Stimulated activated CD8-positive, alpha-beta memory T cell treated with anti-CD3 and anti-CD28 coated beads, Interleukin-15, amount 100 ng/mL, for 1 hour (primary cell): ENCODE measurements at places on chromosomes 5 and 9.

DNA sequence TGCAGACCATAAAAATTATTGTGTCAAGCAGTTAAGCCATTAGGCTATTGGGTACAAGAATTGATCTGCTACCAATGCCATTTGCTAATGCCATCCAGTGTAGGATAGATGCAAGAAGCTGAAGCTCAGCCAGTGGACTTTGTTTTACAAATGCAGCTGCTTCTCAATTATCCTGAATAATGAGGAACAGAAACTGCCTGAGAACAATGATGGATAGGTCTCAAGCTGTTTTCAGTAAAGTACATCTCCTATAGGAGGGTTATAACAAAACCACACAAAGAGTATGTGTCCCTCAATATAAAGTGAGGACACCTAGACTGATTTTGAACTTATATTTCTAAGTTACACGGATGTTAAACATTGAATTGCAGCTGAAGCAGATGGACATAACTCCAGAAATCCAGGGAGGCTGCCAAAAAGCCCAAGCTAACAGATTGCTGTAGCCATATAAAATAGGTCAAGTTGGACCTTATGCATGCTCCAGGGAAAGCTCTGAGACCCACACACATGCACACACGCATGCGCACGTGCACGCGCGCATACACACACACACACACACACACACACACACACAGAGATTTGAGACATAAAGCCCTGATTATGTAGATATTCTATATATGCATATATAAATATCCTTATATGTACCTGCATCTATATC lies 482.7 kb upstream of the CD180 start:
- DNase-seq: no peak

DNA sequence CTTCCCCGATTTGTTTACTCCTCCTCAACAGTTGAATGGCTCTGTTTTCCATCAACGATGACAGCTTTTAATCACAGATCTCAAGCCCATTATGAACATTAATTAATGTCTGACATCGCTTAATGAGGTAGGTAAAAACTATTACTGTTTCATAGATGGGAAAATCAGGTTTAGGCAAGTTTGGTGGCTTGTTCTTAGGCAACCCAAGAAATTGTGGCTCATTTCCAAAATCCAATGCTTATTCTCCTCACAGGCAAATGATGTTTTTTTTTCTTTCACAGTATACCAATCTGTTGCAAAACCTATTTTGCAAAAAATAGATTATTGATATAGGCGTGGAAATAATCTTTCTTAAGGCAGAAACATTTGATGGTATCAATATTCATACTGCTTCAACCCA lies 70.8 kb upstream of the CHD1 start:
- no peak for DNase-seq

- no peak for DNase-seq
These were observed 159.6 kb downstream of the CACNA1B start for GRCh38 chr9:138037140-138037539.

DNA sequence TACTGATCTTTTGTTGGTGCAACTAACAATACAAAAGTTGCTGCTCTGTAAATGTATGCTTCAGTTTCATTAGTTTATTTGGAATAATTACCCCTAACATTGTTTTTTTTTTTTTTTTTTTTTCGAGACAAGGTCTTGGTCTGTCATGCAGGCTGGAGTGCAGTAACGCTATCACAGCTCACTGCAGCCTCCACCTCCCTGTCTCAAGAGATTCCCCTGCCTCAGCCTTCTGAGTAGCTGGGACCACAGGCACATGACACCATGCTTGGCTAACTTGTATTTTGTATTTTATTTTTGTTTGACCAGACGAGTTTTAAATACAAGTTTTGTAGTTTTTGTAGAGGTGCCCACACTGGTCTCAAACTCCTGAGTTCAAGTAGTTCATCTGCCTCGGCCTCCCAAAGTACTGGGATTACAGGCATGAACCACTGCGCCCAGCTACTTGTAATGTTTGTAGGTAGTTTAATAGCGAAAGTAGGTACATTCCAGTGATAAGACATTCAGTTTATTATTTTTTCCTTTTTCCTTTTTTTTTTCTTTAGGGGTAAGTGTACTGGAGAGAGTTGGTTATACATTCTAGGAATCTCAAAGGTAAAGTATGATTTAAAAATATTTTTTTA lies 6.9 kb downstream of the GAPVD1 start:
- DNase-seq: no peak

DNA sequence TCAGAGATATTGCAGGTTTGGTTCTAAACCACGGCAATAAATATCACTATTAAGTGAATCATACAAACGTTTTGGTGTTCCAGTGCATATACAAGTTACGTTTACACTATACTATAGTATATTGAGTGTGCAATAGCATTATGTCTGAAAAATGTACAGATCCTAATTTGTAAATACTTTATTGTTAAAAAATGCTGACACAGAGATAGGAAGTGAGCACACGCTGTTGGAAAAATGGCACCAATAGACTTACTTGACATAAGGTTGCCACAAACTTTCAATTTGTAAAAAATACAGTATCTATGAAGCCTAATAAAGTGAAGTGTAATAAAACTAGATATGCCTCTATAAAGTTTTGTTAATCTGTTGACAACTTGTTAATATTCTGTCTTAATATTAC lies 16.0 kb downstream of the CFAP90 start:
- no peak for DNase-seq

- no peak for DNase-seq
These were observed 14.7 kb upstream of the RAB14 start for GRCh38 chr9:121216271-121216805.

- DNase-seq: no peak
These were observed 69.2 kb upstream of the ARL15 start for GRCh38 chr5:54379590-54379989.

- no peak for DNase-seq
These were observed 179.0 kb downstream of the TSSK1B start for GRCh38 chr5:113255579-113256386.

DNA sequence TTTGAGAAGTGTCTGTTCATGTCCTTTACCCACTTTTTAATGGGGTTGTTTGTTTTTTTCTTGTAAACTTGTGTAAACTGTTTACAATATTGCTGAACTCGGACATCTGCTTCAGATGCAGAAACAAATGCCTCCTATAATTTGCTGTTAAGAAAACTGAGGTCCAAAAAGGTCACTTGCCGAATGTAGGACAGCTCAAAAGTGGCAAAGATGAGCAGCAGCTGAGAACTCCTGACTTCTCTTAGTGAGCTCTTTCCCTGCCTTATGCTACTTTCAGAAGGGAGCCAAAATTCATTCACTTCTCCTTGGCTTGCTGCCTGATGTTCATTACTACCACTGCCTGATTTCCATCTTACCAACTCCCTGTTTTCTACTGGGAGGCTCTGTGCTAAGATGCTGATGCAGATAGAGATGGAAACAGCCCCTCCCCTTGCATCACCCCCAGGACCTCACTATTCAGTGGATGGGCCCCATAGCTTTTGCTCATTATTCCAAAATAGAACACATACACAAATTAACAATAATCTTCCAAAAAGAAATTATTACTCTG lies 60.1 kb downstream of the SEMA6A start:
- DNase-seq: no peak

DNA sequence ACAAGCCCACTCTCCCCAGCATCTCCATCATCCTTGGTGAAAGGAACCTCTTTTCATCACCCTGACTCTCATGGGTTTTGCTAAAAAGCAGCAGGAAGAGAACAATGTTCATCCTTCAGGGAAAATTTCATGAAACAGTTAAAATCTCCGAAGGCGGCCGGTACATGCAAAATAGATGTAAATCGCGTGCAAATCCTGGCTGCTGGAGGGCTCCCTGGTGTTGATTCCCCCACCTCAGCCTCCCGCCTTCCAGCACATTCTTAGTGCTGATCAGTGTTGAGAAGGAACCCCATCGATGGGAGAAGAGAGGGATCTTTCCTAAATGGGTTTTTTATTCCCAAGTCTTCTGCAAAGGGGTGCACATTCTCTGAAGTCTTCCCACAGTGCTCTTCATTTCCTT lies 8.7 kb upstream of the GFI1B start:
- no peak for DNase-seq

GRCh38 chr5:161530700-161531099 lies 15.8 kb downstream of the GABRB2 start:
- DNase-seq: no peak

GRCh38 chr5:57412680-57413079 lies 69.9 kb downstream of the ACTBL2 start:
- no peak for DNase-seq

DNA sequence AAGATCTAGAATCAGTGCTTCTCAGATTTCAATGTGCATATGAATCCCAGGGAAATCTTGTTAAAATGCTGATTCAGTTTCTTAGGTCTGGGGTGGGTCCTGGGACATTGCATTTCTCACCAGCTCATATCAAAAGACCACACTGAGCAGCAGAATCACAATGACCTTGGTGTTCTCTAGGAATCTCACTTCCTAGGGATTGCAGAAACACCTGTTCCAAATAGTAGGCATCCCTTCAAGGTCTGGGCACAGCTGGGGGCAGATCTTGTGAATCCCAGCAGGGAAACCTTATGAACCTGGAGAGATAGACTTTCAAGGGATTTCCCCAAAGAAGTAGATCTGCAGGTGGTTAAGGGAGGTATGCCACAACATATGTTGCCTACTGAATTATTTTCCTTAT lies 8.9 kb upstream of the GARNL3 start:
- no peak for DNase-seq

DNA sequence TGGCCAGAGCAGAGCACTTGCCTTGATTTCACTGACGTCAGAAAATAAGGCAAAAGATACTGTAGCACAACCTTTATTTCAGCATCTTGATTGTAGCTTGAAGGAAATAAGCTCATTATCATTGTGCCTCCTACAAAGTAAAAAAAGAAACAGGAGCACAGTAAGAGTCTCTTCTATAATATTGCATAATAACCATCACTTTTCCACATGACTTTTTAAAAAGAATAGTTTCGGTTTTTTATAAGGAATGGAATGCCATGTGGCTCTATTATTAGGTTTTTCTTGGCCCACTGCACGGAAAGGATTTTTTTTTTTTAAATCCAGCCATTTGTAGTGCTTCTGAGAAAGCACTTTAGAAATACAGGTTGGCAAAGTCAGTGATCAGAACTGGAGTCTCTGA lies 655.3 kb downstream of the LRRC70 start:
- DNase-seq: no peak

- no peak for DNase-seq
These were observed 81.7 kb upstream of the ZBTB43 start for GRCh38 chr9:126722922-126723806.

- DNase-seq: no peak
These were observed 461.4 kb upstream of the ST8SIA4 start for GRCh38 chr5:101364469-101364868.

DNA sequence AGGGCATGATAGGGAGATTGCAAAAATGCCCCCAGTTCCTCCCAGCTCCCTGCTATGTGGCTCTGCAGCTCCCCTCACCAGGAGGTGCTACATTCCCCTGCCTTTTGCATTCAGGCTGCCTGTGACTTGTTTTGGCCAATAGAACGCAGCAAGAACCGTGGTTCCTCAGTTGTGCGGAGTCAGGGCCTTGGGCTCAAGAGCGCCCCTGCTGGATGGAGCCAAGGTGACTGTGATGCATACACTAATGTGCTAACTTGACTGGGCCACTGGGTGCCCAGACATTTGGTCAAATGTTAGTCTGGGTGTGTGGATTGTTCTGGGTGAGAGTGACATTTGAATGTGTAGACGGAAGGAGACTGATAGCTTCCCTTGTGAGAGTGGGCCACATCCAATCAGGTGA lies 123.3 kb upstream of the MVB12B start:
- DNase-seq: no peak

GRCh38 chr5:167982-168660 lies 23.2 kb upstream of the LRRC14B start:
- no peak for DNase-seq

GRCh38 chr5:109177227-109177626 lies 232.5 kb downstream of the PJA2 start:
- no peak for DNase-seq

DNA sequence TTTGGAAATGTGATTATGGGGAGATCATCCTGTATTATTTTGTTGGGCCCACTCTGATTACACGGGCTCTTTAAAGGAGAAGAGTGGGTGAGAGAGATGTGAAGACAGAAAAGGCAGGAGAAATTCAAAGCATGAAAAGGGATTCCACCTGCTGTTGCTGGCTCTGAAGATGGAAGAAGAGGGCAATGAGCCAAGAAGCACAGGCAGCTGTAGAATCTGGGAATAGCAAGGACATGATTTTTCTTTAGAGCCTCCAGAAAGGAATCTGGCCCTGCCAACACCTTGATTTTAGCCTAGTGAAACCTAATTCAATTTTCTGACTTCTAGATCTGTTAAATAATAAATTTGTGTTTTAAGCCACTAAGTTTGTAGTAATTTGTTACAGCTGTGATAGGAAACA lies 11.3 kb downstream of the C9 start:
- DNase-seq: no peak

DNA sequence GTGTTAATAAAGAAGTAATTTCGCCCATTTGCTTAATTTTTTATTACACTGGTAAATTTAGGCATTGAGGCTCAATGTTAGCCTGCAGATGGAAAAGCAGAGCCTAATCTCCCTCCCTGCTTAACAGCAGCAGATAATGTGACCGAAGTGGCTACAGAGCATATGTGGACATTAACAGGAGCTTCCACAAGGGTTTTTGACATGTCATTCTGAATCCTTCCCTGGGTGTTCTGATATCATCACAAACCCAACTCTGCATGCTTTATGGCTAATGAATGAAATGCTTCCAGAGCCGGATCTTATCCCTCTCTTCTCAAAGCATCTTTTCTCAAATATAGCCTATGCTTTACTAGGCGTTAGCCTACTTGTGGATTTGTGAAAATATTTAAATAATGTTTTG lies 208.6 kb downstream of the CAAP1 start:
- no peak for DNase-seq

- no peak for DNase-seq
These were observed 349.1 kb downstream of the CTNND2 start for GRCh38 chr5:11555171-11555570.

DNA sequence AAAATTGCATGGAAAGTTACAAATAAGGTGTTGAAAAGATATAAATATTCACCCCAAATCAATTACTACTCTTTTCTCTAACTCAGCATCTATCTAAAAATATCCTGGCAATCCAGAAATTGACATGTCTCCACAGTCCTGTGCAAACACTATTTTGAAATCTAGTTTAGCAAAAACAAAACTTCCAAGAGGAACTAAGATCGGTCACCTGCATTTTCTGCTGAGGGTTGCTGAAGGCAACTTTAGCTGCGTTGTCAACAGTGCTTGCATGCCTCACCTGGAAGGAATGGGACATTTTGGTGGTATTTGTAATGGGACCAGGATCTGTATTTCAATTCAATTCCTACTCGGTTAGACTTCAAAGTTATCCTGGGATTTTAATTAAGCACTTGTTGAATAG lies 398.3 kb downstream of the NTRK2 start:
- DNase-seq: no peak

- no peak for DNase-seq
These were observed 80.2 kb downstream of the TMEM174 start for GRCh38 chr5:73253047-73253660.

DNA sequence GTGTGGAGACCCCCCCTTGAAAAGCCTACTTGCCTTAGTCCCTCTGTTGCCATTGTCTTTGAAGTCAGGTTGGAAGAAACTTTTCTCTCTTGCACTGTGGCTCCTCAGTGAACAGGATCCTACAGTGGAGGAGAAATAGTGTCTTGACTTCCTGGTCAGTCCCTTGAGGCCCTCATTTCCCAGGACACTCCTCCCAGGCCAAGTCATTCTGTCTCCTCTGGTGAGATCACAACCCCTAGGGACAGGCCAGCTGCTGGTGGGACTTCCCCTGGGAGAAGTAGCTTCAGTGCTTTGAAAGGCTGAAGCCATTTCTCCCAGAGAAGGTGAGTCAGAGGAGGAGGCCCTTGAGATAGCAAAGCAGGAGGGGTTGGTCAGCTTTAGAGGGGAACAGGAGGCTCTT lies 10.1 kb upstream of the GRIA1 start:
- DNase-seq: no peak
